ENCODE measurements at places on chromosomes 2 and 18. TPM values are rescaled to one million over a fixed set of nuclear protein-coding genes. Genes with fewer than 3 reads are reported as not detected.
A peak's percentile ranks its signal among the peaks of the same experiment; 100 is the strongest.

DNA sequence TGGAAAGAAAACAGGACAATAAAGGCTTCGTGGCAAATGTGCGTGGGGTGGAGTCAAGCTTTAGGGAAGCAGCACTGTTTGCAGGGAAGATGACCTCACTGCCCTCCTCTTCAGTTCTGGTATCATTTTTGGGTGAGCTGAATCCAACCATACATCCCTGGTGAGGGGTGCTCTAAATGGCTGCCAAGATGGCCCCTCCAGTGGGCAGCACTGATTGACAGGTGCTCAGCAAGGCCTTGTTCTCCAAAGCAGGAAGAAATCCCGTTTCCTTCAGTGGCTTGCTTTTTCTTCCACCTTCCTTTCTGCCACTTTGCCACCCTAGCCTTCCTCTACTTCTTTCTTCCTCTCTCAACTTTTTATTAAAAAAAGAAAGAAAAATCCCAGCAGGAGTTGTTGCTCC is 132.8 kb upstream of the SP5 start:
- H3K36me3 ChIP-seq = no peaks in the 10 kb centered on the region
- H3K4me1 ChIP-seq = peaks cover 33% of the 10 kb centered on the region
- H3K4me3 ChIP-seq = no peak overlapping the region
- DNase-seq = no peak
- no peaks in the 10 kb centered on the region for H3K27me3 ChIP-seq

The PARD3B gene
- total RNA-seq = 20.4 TPM

GRCh38 chr2:15761056-15761455 is 169.4 kb downstream of the DDX1 start:
- H3K27ac ChIP-seq = no peak overlapping the region
- peaks cover 17% of the 10 kb centered on the region for H3K4me1 ChIP-seq
- peaks cover 1% of the 10 kb centered on the region for H3K36me3 ChIP-seq
- no peak overlapping the region for H3K4me3 ChIP-seq
- no peaks in the 10 kb centered on the region for H3K27me3 ChIP-seq

The CYP1B1 gene
- total RNA-seq = 55.6 TPM

DNA sequence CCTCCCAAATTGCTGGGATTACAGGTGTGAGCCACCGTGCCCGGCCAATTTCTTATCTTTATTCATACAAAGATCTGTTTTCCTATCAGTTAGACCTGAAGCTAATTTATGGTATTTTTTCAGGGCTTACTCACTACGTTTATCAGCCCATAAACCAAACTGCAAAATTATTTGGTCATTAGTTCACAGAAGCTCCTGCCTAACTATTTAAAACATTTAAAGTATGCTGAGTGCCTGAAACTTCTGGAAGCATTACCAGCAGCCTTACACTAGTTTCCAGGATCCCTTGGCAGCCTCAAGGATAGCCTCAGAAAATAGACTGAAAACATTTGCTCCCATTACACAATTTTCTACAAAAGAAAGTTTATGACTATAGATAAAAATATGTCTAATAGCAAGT is 68.8 kb downstream of the GALNT13 start:
- H3K27ac ChIP-seq = no peak overlapping the region
- H3K27me3 ChIP-seq = no peaks in the 10 kb centered on the region
- H3K4me1 ChIP-seq = peaks cover 3% of the 10 kb centered on the region
- no peak overlapping the region for H3K4me3 ChIP-seq

DNA sequence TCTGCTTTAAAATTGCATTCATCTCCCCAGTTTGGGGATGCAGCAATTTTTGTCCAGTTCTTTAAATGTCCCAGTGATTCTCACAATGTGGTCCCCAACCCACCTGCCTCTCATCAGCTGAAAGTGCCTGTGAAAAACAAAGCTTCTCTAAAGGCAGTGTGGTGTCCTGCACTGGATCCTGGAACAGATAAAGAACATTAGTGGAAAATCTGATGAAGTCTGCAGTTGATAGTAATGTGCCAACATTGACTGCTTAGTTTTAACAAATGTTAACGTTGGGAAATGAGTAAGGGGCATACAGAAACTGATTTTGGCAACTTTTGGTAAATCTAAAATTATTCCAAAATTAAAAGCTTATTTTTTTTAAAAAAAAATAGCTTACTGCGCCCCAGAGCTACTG is 9.3 kb downstream of the FZD5 start:
- H3K4me1 ChIP-seq = no peaks in the 10 kb centered on the region
- no peaks in the 10 kb centered on the region for H3K36me3 ChIP-seq
- H3K4me3 ChIP-seq = no peak overlapping the region
- H3K27me3 ChIP-seq = peaks cover 11% of the 10 kb centered on the region

DNA sequence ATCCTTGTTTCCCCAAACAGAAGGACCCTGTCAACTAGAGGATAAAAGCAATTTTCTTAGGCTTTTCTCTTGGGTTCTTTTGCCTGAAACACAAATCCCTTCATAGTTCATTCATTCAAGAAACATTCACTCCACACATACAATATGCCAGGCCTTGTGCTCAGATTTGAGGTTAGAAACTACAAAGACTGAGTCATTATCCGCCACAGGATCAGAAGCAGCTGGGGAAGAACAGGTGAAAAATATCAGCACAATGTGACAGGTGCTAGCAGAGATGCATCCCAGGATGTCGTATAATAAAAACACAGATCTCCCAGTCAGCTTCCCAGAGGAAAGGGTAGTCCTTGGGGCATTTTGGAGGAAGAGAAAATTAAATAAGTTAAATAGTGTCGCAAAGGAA is 172.4 kb downstream of the LRATD1 start:
- no peak for DNase-seq
- no peak overlapping the region for H3K4me3 ChIP-seq
- no peaks in the 10 kb centered on the region for H3K36me3 ChIP-seq
- no peaks in the 10 kb centered on the region for H3K27me3 ChIP-seq

- H3K36me3 ChIP-seq = peaks cover 37% of the 10 kb centered on the region
- H3K27me3 ChIP-seq = no peaks in the 10 kb centered on the region
- H3K4me1 ChIP-seq = no peaks in the 10 kb centered on the region
- H3K4me3 ChIP-seq = no peak overlapping the region
- no peak overlapping the region for H3K27ac ChIP-seq
These were observed 57.8 kb upstream of the CHN1 start for GRCh38 chr2:175062787-175063585.

The NTSR2 gene
- not detected for total RNA-seq

DNA sequence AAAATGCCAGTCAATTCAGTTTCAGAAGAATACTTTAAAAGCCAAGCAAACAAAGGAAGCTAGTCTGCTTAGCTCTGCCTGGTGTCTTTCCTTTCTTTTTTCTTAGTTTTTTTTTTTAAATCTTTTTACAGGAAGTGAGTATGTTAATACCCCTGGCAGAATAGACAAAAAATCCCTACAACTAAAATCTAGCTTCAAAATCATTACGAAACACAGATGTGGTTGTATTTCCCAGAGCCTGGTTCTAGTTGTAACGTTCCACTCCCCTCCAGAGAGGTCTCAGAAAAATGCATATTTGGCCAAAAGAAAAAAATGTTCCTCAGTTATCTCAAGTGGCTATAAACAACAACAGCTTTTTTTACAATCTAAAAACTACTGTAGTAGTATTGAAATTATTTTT is 202.1 kb upstream of the RND3 start:
- no peak overlapping the region for H3K27ac ChIP-seq
- no peak for DNase-seq
- H3K36me3 ChIP-seq = no peaks in the 10 kb centered on the region
- no peaks in the 10 kb centered on the region for H3K27me3 ChIP-seq
- no peak overlapping the region for H3K4me3 ChIP-seq

The PGAP1 gene
- 55.0 TPM for total RNA-seq

GRCh38 chr2:155033652-155034051 is 335.2 kb downstream of the KCNJ3 start:
- H3K27me3 ChIP-seq = no peaks in the 10 kb centered on the region
- H3K36me3 ChIP-seq = no peaks in the 10 kb centered on the region
- no peak for DNase-seq
- H3K4me3 ChIP-seq = no peak overlapping the region
- no peak overlapping the region for H3K27ac ChIP-seq

DNA sequence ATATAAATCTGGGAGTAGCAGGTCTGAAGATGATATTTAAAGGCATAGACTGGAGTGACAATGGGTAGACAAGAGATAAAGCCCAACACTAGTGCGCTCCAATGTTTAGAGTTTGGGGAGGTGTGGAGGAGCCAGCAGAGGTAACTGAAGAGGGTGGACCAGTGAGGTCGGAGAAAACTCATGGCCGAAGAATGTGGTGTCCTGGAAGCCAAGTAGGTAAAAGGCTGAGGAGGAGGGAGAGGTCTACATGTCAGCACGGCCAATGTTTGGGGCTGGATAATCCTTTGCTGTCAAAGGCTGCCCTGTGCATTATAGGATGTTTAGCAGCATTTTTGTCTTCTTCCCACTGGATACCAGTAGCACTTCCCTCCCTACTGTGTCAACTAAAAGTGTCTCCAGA is 78.8 kb upstream of the KCNE4 start:
- H3K4me3 ChIP-seq = no peak overlapping the region
- H3K27ac ChIP-seq = no peak overlapping the region
- no peaks in the 10 kb centered on the region for H3K27me3 ChIP-seq
- H3K36me3 ChIP-seq = no peaks in the 10 kb centered on the region
- peaks cover 9% of the 10 kb centered on the region for H3K4me1 ChIP-seq

The NT5DC4 gene
- total RNA-seq = not detected

GRCh38 chr18:63319383-63320122 is at the start of gene BCL2:
Gene BCL2 (minus strand): TSS chr18:63319769.
- peak within 1 kb of the TSS; percentile 94 for H3K27ac ChIP-seq
- no peaks in the 10 kb centered on the region for H3K36me3 ChIP-seq
- peaks cover 26% of the 10 kb centered on the region for H3K27me3 ChIP-seq
- DNase-seq = no peak
- peaks cover 36% of the 10 kb centered on the region for H3K4me1 ChIP-seq

DNA sequence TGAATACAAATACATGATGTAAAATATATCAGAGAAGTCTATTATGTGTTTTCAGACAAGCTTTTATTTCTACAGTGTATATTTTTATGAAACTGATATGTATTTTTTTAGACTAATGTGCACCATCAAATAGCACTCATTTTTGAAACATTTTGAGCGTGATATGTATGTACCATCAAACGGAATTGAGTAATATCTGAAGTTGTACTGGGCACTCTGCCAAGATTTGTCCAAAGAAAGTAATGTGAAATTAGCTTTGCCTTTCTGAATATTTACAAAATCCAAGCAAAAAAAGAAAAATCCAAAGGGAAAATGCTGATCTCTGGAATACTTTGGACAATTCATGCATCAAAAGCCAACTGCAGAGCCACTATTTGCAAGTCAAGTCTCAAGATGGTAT is 972.0 kb downstream of the DPP10 start:
- no peaks in the 10 kb centered on the region for H3K27me3 ChIP-seq
- peaks cover 28% of the 10 kb centered on the region for H3K4me1 ChIP-seq
- no peak overlapping the region for H3K4me3 ChIP-seq
- no peak for DNase-seq
- H3K36me3 ChIP-seq = peaks cover 13% of the 10 kb centered on the region

DNA sequence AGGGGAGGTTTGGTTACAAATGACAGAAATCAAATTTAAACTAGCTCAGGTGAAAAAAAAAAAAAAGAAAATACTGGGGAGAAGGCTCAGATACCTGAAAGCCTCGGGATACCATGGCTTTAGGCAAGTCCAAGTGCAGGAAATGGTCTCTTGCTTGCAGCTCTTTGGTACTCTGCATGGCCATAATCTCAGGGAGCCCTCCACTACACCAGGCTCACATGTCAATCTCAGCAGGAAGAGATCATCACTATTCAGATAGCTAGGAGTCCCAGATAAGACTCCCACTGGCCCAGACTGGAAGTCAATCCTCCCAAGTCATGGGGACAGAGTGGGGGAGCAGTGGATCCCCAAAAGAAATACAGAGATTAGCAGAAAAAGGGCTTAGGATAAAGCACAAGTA is 64.8 kb upstream of the RALBP1 start:
- no peaks in the 10 kb centered on the region for H3K27me3 ChIP-seq
- no peaks in the 10 kb centered on the region for H3K36me3 ChIP-seq
- no peak for DNase-seq
- peaks cover 25% of the 10 kb centered on the region for H3K4me1 ChIP-seq
- H3K4me3 ChIP-seq = no peak overlapping the region

DNA sequence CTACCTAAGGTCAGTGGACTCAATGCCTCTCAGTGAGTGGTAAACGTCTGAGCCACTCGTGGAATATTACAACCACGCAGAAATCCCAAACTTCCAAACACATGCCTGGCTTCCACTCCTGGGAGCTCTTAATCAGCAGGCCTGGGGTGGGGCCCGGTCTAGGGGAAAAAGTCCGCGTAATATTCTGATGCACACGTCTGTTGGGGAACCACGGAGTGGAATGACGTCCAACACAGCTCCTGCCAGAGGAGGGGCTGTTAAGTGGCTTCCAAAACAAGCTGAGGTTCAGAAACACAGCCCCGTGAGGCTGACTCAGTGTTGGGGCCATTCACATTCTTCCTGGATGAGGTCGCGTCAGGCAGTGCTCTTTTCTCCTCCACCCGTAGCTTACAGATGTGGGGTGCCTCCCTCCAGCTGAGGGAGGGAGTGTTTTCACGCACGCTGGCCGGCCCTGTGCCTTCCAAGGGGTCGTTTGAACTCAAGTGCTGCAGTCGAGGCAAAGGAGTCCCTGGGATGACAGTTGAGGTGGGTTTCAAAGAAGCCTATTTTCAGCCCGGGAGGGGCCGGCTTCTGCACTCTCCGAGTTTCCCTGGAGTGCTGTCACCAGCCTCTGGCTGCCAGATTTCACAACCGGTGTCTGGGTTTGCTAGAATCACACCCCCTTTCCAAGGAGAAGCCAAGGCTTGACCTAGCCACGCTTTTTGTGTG is 73.1 kb downstream of the ACKR3 start:
- no peaks in the 10 kb centered on the region for H3K27me3 ChIP-seq
- H3K27ac ChIP-seq = peak overlapping the region; percentile 77
- DNase-seq = peak; percentile 40
- no peaks in the 10 kb centered on the region for H3K36me3 ChIP-seq
- peaks cover 25% of the 10 kb centered on the region for H3K4me1 ChIP-seq
- no peak overlapping the region for H3K4me3 ChIP-seq

- no peaks in the 10 kb centered on the region for H3K27me3 ChIP-seq
- H3K27ac ChIP-seq = no peak overlapping the region
- DNase-seq = no peak
These were observed 23.2 kb upstream of the HPCAL1 start for GRCh38 chr2:10279472-10279870.

GRCh38 chr2:10984418-10985135 is 72.8 kb downstream of the KCNF1 start:
- no peak overlapping the region for H3K4me3 ChIP-seq
- peak overlapping the region; percentile 19 for H3K27ac ChIP-seq
- H3K36me3 ChIP-seq = no peaks in the 10 kb centered on the region
- peaks cover 4% of the 10 kb centered on the region for H3K27me3 ChIP-seq

The AQP12A gene
- not detected for total RNA-seq

- H3K4me1 ChIP-seq = peaks cover 11% of the 10 kb centered on the region
- no peak overlapping the region for H3K4me3 ChIP-seq
- H3K36me3 ChIP-seq = no peaks in the 10 kb centered on the region
These were observed 24.8 kb upstream of the VPS4B start for GRCh38 chr18:63447066-63447465.

DNA sequence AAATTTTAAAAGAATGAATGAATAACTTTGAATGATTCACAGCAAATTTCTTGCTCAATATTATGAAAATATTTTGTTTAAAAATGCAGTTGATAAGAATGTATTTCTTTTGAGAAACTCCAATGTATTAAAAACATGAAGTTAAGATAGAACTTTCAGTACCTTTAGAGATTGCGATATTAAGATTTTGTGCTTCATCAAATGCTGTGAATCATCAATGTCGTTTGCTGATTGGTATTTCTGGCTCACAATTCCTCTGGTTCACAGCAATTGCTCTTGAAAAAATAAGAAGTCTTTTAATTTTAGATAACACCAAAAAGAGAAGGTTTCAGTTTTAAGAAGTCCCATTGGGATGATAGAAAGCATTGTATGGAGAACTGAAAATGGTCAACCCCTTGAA is 228.7 kb downstream of the IKZF2 start:
- no peak for DNase-seq
- H3K4me1 ChIP-seq = peaks cover 14% of the 10 kb centered on the region
- no peaks in the 10 kb centered on the region for H3K27me3 ChIP-seq
- H3K27ac ChIP-seq = no peak overlapping the region
- no peak overlapping the region for H3K4me3 ChIP-seq
- no peaks in the 10 kb centered on the region for H3K36me3 ChIP-seq

The SLC30A3 gene
- 3.1 TPM for total RNA-seq

Data from mesothelial cell of epicardium (in vitro differentiated cells).